Motor neuron (in vitro differentiated cells): ENCODE measurements at places on chromosomes 16 and 17. TPM values are rescaled to one million over a fixed set of nuclear protein-coding genes. Genes with fewer than 3 reads are reported as not detected.

CPNE7 gene
- 7.3 and 7.6 TPM in 2 replicates for total RNA-seq

CCL16 gene
- not detected in 2 replicates for total RNA-seq

CHP2 gene
- total RNA-seq: not detected in 2 replicates

GCGR gene
- total RNA-seq: 0.88 TPM in 1 of 2 replicates, not detected in the other

C17orf58 gene
- 13.3 and 13.4 TPM in 2 replicates for total RNA-seq

KCNG4 gene
- total RNA-seq: 0.37 and 0.43 TPM in 2 replicates

VTN gene
- 12.0 and 12.3 TPM in 2 replicates for total RNA-seq

TMEM98 gene
- total RNA-seq: 28.2 and 32.5 TPM in 2 replicates

SLC16A11 gene
- 1.1 and 1.6 TPM in 2 replicates for total RNA-seq

NACA2 gene
- total RNA-seq: not detected in 2 replicates

KRT33B gene
- total RNA-seq: 0.21 TPM in 1 of 2 replicates, not detected in the other

SLC13A2 gene
- 0.09 and 0.10 TPM in 2 replicates for total RNA-seq

ABCA10 gene
- total RNA-seq: 0.29 and 0.64 TPM in 2 replicates

TNK1 gene
- total RNA-seq: 1.9 and 2.3 TPM in 2 replicates

NPIPB2 gene
- 3.3 TPM in 1 of 2 replicates, not detected in the other for total RNA-seq

TM4SF5 gene
- total RNA-seq: not detected in 2 replicates

CFAP52 gene
- 0.41 TPM in 2 replicates for total RNA-seq

CCDC92B gene
- 1.6 and 2.0 TPM in 2 replicates for total RNA-seq

HS3ST3A1 gene
- 2.1 and 2.8 TPM in 2 replicates for total RNA-seq

NPIPA5 gene
- 5.9 and 6.8 TPM in 2 replicates for total RNA-seq
